Suppressor macrophage treated with lipopolysaccharide for 1 hour (primary cell): ENCODE measurements at places on chromosomes 12 and 14.

- no peak for DNase-seq
Observed at GRCh38 chr14:98069712-98070171, 1202.3 kb downstream of the BCL11B start.

- no peak for DNase-seq
Observed at GRCh38 chr12:99498756-99499155, 148.8 kb upstream of the GARIN6 start.

GRCh38 chr12:112179341-112179740, 54.0 kb downstream of the TRAFD1 start:
- DNase-seq: no peak

DNA sequence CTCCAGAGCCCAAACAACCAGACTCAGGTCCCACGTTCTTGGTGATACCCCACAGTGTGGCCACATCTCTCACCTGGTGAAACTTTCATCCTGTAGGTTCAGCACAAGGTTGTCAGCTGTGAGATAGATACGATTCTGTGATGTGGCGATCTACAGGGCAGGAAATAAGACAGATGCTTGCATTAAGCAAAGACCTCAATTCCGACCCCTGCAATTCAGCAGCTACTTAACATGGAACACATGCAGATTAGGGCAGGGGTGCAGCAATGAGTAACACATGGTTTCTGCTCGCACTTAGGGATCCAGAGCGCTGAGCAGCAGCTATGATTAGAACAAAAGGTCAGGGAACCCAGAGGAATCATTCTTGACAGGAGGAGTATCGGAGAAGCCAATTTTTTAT, 4.1 kb downstream of the PHB2 start:
- DNase-seq: no peak

DNA sequence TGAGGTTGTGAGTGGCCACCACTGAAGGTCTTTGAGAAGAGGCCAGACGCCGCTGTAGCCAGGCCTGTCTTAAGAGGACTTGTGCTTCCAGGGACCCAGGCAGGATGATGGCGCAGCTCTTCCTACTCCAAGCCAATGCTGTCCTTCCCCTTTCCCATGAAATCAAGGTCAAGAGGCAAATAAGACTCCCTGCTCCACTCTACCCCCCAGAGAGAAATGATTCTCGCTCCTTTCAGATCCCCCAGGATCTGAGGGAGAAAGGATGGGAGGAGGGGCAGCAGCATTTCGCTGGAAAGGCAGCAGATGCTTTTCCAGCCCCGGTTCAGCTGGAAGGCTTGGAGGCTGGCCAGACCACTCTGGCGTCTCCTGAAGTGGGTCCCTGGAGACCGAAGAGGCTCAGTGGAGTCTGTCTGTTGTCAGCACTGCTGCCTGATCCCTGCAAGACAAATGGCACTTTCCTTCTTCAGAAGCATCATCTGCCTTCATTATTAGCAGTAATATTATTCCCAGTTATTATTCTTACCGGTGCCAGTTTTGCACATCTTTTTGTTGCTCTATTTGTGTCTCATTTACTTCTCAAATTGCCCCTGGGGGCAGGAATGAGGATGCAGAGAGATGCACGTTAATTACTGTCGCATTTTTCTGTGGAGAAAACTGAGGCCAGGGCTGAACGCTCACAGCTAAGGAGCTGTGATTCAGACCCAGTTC, 51.4 kb downstream of the C14orf132 start:
- DNase-seq: no peak

DNA sequence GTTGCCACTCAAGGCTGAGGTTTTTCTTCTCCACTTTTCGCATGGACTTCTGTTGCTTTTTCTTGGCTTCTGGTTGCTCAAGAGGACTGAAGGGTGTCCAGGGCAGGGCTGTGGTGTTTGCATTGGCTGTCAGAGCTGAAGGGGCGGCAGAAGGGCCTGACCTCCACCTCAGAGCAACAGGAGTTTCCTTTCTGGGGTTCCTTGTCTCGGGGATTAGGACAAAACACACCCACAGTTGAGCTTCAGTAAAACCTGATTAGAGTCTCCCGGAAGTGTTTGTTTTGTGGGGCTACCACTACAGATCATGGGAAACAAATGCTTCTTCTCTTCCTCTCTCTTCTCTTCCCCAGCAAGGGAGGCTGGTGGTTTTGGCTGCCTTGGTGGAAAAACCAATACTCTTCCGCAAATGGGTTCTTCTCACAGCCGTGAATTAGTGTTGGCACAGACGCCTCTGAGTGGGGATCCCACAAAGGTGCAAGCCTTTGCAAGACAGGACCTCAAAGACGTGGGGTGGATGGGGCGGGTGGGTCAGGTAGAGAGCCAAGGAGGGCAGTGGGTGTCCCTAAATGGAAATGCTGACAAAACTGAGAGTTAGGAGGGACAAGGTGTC, 317.7 kb upstream of the TBX3 start:
- no peak for DNase-seq
